ENCODE measurements at places on chromosomes 6 and 20.

DNA sequence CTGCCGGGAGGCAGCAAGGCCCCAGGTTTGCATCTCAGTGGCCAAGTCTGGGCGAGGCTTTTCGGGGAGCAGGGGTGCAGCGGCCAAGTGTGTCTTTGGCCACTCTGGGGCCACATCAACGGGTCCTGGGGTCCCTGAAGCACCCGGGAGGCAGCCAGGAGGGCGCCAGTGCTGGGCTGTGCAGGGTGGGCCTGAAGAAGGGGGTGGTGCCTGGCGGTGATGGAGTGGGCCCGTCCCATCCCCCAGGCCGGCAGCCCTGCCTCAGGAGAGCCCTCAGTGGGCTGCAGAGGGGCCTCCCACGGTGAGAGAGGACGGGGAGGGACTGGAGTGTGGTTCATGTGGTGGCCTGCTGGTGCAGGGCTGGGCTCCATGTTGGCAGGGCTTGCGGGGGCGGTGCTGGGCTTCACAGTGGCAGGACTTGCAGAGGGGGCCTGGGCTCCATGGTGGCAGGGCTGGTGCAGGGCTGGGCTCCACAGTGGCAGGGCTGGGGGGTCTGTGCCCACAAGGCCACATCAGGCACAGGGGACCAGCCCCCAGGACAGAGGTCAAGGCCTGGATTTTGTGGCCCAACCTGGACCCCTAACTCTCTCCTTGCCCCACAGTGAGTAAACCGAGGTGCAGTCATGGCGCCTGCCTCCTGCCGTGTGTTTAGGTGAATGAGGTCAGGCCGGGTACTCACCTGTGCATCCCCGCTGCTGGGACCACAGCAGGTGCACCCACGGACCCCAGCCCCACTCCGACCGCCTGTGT is 10.5 kb upstream of the BHLHE23 start:
- no peak for DNase-seq

DNA sequence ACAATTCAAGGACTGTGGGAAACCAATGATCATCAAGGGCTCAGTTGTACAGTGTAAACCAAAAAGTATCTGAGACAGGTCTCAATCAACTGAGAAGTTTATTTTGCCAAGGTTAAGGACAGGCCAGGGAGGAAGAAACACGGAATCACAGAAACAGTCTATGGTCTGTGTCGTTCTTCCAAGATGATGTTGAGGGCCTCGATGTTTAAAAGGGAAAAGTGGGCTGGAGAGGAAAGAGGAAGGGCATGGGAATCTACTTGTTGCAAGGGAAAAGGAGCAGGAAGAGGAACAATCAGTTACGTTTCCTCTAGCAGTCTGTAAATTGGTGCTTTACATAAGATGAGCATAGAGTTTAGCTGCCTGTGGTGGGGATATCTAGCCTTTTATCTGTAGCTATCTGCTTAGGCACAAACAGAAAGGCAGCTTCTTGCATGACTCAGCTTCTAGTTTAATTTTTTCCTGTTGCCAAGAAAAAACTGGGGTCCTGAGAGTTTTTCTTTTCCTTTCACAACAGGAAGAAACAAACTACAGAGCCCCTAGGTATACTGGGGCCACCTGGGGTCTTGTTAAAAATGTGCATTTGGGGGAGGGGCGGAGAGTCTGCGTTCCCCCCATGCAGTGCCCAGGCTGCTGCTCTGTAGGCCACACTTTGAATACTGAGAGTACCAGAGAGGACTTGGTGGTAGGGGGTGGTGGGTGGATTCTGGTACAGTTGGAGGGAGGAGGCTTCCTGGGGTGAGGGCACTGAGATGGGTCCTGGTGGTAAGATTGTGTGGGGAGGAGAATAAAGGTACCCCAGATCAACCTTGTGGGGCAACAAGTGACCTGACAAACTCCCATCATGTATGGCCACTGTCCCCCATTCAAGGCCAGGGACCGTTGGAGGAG is 35.3 kb upstream of the EZR start:
- DNase-seq: no peak

- no peak for DNase-seq
These were observed 11.4 kb downstream of the SLC2A4RG start for GRCh38 chr20:63750807-63751470.

GRCh38 chr6:111211411-111212030 is 124.2 kb downstream of the SLC16A10 start:
- no peak for DNase-seq

DNA sequence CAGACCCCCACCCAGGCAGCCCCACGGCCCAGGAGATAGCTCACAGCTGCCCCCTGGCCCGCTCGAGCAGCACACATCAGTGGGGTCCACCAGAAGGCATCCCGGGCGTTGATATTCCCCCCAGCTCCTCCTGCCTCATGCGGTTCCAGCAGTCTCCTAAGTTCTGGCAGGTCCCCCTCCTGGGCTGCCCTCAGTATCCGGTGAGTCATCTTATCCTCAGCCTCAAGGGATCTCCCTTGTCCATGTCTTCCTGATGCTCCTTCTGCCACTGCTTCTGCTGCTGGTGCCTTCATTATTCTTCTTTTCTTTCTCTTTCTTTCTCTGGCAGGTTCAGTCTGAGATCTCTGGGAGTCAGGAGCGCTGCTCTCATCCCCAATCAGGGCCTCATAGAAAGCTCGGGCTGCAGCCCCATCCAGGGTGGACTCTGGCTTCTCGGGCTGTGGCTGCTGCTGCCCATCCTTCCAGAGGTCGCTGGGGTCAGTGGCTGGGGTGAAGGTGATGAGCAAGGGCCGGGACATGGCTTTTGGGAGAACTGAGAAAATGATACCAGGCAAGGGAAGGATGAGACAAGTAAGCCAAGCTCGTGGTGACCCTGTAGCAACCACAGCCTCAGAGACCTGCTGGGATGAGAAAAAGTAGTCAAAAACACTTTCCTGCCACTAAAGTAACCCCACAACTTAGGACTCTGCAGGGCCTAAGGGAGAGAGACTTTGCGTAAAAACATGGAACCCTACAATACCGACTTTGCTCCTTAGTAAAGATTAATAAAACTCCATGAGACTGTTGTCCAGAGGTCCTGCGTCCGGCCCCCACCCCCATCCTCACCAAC is 622 bp downstream of the GPANK1 start:
- no peak for DNase-seq

DNA sequence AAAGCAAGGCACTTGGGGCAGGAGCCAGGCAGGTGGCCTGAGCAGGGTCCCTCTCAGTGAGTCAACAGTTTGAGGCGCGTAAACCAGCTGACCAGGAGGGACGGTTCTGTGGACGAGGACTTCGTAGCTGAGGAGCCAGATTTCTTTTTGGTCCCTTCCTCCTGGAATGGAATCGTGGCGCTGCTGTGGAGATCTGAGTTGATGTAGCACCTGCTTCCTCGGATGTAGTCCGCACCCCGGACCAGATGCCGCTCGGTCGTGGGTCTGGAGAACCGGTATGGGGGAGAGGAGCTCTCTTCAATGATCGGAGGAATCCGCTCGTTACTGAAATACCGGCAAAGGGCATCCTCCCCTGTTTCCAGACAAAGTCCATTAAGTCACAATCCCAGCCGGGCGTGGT is 49.7 kb upstream of the IPCEF1 start:
- no peak for DNase-seq

- DNase-seq: no peak
These were observed 39.6 kb upstream of the BLCAP start for GRCh38 chr20:37567331-37567665.

DNA sequence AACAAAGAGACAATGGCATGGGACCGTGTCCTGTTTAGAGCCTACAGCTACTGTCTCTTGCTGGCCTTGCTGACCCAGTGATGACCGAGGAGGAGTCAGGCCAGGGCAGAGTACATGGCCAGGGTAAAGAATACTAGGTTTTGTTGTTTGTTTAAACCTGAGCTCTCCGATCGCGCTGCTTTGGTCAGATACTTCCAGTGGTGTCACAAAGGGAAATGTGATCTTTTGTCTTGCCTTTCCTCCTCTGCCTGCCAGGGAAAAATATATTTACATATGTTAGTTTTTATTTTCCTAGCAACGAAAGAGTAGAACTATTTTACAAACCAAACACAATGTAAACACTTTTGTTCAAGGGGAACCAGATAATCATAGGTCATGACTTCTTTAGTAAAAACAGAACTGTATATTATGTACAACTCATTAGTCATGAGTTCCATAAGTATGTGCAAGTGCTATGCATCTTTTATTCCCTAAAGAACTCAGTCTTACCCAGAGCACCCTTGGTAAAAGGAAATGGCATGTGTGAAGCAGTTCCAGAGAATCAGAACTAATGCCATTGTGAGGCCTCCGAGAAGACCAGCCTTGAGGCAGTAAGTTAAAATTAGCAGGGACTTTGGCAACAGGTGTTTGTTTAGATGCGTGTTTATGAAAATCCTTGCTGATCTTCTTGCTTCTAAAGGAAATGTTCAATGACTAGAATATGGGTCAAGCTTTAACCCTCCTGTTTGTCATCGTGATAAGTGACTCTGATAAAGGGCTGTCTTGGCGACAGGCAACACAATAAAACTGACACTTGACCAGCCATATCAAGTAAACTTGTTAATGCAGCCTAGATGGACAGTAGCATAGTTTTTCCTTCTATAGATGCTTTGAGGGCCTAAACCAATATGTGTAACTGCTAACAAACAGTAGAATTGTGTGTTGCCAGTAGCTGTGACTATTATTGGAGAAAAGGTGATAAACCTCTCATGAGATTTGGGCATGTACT is 204.6 kb downstream of the NKAIN2 start:
- DNase-seq: no peak

GRCh38 chr6:25277857-25278256 is 1.3 kb upstream of the CARMIL1 start:
- DNase-seq: no peak

DNA sequence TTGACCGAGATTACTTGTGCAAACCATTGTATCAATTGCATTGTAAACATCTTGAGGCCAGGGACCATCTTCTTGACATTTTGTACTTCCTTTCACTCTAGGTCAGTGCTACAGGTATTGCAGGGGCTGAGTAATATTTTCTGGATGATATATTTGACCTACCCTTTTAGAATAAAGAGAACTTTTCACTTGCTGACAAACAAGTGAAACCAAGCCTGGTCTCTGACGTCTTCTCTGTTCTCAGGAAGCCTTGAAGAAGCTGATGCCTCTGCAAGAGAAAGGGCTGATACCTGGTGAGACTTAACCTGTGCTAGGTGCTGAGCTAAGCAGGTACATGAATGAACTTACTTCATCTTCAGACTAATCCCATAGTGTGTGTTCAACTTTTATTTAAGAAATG is 60.5 kb upstream of the GGTLC1 start:
- DNase-seq: no peak

DNA sequence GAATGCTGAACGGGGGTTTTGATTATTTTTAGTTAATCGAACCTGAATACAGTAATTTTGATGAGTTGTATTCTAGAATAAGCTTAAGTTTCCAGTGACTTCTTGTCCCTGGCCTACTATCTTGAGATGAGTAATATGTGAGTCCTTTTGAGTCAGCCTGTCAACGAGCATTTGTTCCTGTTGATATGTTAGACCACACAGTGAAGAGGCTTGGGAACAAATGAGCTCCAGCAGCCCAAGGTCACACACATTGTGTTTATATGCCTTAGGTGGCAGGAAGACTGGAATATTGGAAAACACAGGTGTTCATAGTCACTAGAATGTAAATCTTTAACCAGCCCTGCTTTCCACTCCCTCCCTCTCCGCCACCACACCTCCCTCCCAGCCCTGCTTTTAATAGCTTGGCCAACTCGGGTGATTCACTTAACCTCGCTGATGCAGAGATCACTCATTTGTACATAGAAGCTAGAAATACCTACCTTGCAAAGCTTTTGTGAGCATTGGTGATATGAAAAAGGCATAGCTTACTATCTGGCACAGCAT is 9.1 kb downstream of the SMPDL3A start:
- no peak for DNase-seq

GRCh38 chr6:69895396-69895795 is 29.0 kb downstream of the COL19A1 start:
- no peak for DNase-seq

- DNase-seq: no peak
These were observed 29.8 kb upstream of the MCHR2 start for GRCh38 chr6:100023798-100024197.

- no peak for DNase-seq
These were observed 66.7 kb upstream of the RIPOR2 start for GRCh38 chr6:25002326-25003091.

GRCh38 chr6:160253714-160254113 is 4.9 kb downstream of the SLC22A2 start:
- DNase-seq: no peak

GRCh38 chr6:39934131-39934757 is at the start of gene MOCS1:
Gene MOCS1 (minus strand): TSS chr6:39934462. CDS start chr6:39934417, 45 bp downstream.
- DNase-seq: peak; percentile 19

- no peak for DNase-seq
These were observed 1.2 kb downstream of the KCNK17 start for GRCh38 chr6:39312912-39313525.

GRCh38 chr6:109236115-109237076 is 141.1 kb downstream of the CEP57L1 start:
- DNase-seq: no peak

DNA sequence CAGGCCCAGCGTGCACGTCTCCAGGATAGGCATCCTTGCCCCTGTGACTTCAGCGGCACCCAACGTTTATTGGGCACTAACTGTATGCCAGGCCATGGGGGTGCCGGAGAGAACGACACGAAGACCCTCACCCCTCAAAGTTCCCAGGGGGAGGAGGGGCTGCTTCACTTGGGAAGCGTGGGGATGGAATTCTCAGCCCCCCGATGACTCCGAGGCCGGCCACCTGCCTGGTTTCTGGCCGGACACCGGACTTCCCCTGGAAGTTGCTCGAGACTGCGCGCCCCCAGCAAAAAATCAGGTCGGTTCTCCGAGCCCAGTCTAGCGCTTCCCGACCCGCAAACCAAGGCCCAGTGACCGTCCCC is 275 bp upstream of the MAVS start:
- DNase-seq: no peak

DNA sequence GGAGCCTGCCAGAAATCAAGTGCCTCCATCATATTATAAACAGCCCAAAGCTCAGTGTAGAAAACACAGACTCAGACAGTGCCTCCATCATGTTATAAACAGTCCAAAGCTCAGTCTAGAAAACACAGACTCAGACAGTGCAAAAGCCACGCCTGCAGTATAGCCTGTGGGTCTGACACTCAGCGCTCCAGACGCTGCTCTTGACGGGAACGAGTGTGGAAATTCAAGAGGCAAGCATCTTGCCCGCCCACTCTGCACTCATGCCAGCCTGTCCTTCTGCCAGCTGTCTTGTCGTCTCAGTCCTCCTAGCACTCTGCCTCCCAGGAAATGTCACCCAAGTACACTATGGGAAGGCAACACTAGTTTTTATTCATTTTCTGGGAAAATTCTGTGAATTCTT is 274.2 kb upstream of the CDH4 start:
- no peak for DNase-seq

DNA sequence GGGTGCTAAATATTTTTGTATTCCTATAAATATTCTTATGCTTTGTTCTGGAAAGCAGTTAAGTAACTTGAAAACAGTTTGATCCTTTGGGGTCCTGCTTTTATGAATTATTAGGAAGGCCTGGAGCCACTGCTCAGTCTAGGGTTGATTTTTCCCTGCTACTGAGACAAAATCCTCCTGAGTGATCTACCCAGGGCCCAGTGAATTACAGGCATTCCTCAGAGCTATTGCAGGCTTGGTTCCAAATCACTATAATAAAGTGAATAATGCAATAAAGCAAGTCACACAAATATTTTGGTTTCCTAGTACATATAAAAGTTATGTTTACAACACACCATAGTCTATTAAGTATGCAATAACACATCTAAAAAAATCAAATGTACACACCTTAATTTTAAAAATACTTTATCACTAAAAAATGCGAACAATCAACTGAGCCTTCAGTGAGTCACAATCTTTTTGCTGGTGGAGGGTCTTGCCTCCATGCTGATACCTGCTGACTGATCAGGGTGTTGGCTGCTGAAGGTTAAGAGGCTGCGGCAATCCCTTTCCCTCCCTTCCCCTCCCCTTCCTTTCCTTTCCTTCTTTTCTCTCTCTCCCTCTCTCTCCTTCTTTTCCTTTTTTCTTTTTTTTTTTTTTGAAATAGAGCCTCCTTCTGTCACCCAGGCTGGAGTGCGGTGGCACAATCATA is 43.0 kb downstream of the DNAAF9 start:
- no peak for DNase-seq

All from stimulated activated CD4-positive, alpha-beta T cell treated with anti-CD3 and anti-CD28 coated beads, Interleukin-1b, Interleukin-23, amount 100 ng/mL, for 1 hour (primary cell).